ENCODE measurements at places on chromosomes 7 and 10. TPM values are rescaled to one million over a fixed set of nuclear protein-coding genes. Genes with fewer than 3 reads are reported as not detected.

The LIPK gene
- total RNA-seq = not detected

The GPRIN2 gene
- total RNA-seq = 19.8 TPM

GRCh38 chr7:102425639-102426267 lies 7.6 kb upstream of the ORAI2 start:
- no peak for DNase-seq

- DNase-seq = no peak
Observed at GRCh38 chr10:45374350-45375052, 485 bp downstream of the ALOX5 start.

Data from progenitor cell of endocrine pancreas (in vitro differentiated cells).